CD4-positive, alpha-beta T cell treated with Interleukin-1 beta for 1 hour (primary cell): ENCODE measurements at places on chromosomes 5 and 9.

GRCh38 chr5:96537386-96537785, 104.3 kb upstream of the PCSK1 start:
- DNase-seq = no peak

DNA sequence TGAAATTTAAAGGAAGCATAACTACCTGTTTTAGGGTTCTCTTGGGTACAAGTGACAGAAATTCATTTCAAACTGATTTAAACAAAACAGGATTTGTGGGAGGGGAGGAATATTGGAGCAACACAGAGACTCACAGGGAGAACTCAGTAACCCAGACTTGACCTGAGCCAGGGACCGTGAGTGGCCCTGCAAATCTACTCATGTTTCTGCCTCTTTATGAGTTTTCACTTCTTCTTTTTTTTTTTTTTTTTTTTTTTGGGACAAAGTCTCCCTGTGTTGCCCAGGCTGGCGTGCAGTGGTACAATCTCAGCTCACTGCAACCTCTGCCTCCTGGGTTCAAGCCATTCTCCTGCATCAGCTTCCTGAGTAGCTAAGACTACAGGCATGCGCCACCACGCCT, 405.6 kb upstream of the ZNF608 start:
- DNase-seq = no peak

DNA sequence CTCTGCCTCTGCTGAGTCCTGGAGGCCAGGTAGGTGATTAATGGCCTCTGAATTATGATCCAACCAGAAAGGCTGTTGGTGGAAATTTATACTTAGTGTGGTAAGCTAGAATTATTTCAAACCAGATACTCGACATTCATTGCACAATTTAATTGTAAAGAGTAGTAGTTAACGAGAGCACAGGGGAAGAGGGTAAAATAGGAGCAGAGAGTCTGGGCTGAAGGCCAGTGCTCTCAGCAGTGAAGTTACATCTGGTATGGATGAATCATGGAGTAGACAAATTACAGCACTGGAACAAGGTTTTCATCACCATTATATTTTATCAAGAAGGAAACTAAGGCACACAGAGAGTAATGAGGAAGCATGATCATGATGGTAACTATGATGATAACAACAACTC, 92.5 kb downstream of the TLR4 start:
- DNase-seq = no peak

DNA sequence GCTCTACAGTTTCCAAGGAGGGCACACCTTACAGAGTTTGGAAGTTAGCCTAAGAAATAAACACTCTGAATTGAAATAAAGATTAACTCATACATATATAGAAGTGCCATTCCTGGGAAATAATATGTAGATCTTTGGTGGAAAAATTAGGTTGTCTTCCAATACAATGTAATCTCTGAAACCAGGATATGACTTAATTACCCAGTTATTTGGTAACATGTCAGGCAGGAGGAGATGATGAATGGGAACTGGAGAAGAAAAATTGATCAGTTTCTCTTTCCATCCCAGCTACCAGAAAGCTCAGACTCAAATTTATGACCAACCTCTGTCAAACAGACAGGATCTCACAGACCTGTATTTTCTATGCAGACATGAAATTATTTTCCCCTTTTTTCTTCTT, 215.2 kb upstream of the SNX2 start:
- no peak for DNase-seq

DNA sequence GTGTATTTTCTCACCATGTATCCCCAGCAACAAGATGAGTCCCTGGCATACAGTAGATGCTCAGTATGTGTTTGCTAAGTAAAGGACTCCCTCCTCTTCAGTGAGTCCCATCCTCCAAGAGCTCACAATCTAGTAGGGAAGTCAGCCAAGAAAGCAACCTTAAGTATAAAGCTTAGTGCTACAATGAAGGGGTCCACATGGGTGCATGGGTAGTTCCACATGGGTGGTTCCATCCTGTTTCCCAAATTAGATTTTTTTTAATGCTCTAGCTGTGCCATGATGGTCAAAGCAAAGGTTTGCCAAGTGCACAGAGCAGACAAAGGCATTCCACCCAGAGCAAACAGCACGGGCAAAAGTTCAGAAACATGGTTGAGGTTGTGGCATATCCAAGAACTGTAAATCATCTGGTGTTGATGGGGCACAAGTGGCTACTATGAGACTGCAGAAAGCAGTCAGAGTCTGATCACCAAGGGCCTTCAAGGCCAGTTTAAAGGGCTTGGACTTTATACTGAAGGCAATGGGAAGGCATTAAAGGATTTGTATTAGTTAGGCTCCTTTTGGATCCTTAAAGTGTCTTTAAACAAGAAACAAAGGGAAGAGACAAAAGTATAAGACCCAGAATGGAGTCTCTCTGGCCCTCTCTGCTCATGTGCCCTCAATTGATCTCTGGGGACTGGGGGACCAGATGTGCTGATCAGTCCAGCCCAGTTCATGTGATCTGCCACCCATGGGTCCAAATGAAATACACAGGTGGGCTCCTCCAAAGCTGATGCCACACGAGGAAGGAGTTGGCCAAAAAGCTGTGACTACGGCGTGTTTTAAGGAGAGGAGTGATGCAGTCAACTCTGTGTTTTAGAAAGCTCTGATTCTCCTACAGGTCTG, 9.0 kb upstream of the CPLX2 start:
- no peak for DNase-seq

DNA sequence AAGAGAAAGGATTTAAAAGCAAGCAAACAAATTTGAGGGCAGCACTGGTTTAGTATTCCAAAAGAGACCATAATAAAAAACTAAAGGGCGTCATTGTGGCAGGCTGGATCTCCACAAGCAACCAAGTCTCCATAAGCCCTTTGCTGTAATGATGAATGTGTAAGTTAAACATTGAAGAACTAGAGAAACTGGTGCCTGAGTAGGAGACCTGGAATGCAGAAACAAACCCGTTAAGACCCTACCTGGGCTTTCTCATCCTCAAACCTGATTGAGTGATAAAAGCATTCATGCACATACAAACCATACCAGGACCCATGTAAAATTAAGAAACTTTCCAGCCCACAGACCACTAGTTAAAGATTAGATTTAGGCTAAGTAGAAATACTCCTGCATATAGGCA, 1.9 kb upstream of the SCGB3A2 start:
- no peak for DNase-seq

DNA sequence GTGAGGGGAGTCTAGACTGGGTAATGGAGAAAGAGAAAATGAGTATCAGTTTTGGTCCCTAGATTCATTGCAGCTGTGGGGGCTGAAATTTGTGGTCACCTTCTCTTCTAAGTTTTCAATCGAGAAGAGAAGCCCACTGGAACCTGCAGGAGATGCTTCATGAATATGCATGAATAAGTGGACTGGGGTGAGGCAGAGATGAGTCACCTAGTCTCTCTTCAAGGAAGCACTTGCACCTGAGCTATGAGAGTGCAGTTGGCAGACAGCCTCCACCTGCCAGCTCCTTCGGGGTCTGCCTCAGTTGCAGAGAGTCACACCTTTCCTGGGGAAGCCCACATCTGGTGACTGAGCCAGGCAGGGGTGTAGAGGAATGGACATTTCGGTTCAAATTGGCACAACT, 69.1 kb downstream of the ZNF366 start:
- DNase-seq = no peak

DNA sequence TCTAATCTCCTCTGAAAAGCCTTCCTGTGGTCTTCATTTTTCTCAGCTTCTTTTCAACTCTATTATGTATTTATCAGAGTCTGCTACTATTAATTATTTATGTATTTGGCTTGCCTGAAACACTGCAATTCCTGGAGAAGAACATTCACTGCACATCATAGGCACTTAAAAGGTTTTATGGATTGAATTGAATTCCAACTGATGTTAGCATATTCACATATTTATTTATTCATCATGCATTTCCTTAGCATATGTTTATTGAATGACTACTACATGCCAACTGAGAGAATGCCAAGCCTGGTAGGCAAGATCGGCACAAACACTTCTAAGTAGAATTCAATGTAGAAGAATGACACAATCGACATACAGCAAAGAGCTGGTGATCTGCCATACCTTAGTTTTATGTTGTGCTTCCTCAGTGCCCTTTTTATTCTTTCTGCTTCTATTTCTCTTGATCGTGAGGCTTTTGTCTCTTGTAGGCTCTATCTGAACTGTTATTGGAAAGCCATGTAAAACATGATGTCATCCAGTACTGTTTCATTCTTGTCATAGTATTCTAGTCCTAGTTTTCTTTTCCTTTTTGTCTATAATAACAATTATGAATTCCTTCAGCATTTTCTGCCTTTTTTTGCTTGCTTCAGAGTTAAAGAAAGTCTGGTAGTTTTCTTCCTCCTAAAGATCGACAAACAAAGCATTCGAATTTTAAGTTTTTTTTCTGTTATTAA, 454.2 kb downstream of the TLE4 start:
- DNase-seq = no peak

DNA sequence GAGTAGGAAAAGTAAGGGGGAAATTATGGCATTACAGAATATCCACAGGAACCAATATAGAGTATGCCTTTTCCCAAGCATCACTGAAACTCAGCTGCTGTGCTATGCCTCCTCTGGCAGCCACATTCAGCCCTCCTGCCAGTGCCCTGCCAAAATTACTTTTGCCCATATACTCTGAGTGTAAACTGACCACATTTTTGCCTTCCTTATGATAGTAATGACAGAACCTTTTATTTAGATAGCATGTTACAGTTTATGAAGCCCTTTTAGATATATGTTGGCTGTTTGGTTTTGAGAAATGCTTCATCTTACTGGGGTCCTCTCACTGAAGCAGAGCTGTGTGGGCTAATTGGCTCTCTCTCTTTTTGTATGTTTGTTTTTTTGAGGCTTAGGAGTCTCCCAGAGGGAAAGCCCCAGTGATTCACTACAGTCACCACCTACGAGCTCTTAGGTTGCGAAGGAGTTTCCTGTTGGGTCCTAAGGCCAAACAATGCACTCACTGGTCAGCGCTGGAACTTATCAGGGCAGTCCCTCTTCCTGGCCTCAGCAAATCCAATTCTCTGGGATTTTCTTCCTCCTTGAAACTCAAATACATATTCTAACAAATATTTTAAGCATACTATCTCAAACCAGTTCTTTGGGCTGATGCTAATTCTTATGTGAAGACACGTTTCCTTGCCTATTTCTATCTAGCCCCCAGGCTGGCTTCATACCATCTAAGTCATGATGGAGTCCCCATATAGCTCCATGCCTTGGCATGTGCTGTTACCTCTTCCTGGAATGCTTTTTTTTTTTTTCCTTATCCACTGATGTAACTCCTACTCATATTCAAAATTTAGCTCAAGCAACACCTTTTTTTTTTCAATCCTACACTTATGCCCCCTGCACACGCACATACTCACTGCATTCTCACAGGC, 3.7 kb downstream of the PHF24 start:
- DNase-seq = no peak

DNA sequence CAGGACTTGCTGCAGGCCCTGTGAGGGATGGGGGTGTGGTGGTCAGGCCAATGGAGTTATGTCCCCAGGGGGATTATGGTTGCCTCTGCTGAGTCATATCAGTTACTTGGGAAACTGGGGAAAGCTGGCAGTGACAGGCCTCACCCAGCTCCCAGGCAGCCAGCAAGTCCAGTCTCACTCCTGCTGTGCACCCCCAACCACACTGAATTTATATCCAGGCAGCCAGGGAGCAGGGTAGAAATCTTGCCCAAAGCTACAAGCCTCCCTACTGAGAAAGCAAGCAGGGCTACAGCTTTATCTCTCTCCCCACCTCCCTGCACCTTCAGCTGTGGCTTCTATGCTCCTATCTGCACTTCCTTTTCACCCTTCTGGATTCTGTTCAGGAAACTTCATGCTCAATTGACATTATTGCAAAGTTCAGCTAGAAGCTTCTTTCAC, 2076.0 kb upstream of the CDH9 start:
- no peak for DNase-seq

DNA sequence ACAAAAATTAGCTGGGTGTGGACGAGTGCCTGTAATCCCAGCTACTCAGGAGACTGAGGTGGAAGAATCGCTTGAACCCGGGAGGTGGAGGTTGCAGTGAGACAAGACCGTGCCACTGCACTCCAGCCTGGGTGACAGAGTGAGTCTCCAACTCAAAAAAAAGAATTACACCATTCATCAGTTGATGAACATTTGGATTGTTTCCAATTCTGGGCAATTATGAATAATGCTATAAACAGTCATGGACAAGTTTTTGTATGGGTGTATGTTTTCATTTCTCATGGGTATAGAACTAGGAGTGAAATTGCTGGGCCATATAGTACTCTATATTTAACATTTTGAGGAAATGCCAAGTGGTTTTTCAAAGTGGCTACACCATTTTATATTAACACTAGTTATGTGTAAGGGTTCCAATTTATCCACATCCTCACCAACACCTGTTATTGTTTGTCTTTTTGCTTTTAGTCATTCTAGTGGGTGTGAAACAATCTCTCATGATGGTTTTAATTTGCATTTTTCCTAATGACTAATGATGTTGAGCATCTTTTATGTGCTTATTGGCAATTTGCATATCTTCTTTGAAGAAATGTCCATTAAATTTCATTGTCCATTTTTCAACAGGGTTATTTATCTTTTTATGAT, 9.0 kb upstream of the CCDC125 start:
- DNase-seq = no peak

- no peak for DNase-seq
Observed at GRCh38 chr9:97362777-97363545, 48.9 kb upstream of the TDRD7 start.

- no peak for DNase-seq
Observed at GRCh38 chr9:91160181-91160580, 201.5 kb downstream of the AUH start.

DNA sequence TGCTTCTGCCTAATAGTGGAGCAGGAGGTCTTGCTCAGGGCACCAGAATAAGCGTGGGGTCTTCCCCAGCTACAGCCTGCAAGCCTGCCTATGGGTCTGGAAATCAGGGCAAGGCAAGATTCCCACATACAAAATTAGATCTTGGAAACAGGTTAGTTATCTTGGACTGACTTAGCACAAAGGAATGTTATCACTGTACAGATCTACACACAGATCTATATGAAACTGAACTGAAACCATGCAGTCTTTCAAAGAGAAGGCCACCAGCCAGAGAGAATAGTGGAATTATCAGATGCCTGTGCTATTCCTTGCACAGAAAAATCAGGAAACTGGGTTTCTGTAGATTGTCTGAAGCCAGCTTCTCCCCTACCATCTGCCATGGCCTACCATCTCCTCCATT, 585.7 kb downstream of the ACTL7B start:
- DNase-seq = no peak

DNA sequence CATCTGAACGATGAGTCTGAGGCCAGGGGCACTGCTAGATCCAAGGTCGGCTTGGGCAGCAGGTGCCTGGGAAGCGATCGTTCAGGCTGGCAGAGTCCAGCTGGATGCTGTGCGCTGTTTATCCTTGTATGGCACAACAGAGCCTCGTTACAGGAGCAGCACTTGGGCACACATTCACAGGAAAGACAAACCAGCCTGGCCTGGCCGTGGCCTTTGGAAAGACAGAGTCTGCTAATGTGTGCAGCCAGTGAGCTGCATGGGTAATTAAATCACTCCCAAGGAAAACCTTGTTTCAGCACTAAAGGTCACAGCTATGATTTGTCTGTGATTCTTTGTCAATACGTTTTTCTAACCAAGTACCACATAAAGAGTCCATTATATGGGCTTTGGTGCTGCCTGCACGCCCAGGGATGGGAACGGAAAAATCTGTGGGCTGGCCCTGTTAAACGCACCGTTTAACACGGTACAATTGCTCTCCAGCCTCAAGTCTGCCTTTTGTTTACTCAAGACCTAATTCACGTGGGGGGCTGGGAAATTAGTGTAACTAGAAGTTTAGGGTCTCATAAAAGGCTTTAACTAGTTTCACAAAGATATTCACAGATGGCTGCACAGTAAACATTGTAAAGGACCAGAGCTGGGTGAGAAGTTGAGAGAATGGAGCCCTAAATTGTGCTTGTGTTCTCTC, 509.3 kb downstream of the KDM4C start:
- no peak for DNase-seq
